ENCODE measurements at places on chromosomes 5 and 9.

- DNase-seq = no peak
These were observed 2.3 kb upstream of the FBXW11 start for GRCh38 chr5:172008689-172009141.

- no peak for DNase-seq
These were observed 73.0 kb upstream of the PAPPA start for GRCh38 chr9:116080561-116080960.

DNA sequence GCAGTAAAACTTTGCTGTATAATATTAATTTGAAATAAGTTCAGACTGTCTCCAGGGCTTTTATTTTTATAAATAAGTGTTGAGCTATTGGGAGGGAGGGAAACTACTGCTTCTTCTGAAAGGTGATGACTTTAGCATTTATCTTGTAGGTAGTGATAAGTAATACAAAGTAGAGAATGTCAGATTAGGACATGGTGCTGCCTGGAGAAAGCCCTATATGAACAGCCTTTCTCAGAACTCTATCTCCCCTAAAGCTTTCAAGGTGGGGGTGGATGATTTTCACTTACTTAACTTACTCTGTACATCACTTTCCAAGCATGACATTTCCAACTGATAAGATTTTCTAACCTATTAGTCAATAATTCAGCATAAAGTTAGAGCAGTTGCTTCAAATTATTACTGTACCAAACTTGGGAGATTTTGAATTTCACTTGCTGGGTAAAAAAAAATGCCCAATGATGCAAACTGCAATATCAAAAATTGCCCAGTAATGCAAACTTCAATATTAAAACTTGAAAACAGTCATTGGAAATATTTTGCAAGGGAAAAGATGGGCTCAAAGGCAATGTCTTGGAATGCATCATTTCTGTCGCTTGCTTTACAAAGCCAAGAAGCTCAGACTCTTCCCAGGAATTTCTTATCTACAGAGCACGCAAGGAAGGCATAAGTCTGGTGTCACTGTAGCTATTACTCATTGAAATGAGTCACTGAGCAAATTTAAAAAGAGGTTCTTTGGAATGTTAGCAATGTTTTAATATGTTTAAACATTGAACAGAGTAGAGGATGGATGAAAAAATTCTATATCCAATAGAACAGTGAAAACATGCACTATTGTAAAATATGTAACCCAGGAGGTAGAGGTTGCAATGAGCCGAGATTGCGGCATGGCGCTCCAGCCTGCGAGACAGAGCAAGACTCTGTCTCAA lies 569.5 kb downstream of the PSAT1 start:
- DNase-seq = no peak

GRCh38 chr5:124264499-124264898 lies 481.9 kb downstream of the ZNF608 start:
- no peak for DNase-seq

GRCh38 chr9:109520475-109521132 lies 22.5 kb upstream of the PTPN3 start:
- DNase-seq = no peak

- DNase-seq = no peak
These were observed 97.7 kb upstream of the ANKRD55 start for GRCh38 chr5:56330806-56331205.

DNA sequence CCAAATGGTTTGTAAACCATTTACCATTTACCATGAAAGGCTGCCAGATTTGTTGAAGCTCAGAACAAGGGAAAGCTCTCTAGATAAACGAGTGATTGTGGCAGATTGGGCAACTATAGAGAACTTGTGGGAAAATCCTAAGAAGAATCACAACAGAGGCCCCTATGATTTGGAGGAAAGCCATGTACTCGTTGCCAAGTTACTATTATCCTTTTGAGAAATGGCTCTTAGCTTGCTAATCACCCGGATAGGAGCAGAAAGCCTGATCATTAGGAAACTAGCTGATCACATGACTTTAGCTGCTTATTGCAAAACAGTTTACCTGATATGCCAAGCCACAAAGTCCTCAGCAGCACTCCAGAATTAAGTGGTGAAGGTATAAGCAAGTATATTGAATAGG lies 23.5 kb upstream of the ATG10 start:
- DNase-seq = no peak

GRCh38 chr5:103560826-103561225 lies 1.8 kb downstream of the NUDT12 start:
- DNase-seq = no peak

DNA sequence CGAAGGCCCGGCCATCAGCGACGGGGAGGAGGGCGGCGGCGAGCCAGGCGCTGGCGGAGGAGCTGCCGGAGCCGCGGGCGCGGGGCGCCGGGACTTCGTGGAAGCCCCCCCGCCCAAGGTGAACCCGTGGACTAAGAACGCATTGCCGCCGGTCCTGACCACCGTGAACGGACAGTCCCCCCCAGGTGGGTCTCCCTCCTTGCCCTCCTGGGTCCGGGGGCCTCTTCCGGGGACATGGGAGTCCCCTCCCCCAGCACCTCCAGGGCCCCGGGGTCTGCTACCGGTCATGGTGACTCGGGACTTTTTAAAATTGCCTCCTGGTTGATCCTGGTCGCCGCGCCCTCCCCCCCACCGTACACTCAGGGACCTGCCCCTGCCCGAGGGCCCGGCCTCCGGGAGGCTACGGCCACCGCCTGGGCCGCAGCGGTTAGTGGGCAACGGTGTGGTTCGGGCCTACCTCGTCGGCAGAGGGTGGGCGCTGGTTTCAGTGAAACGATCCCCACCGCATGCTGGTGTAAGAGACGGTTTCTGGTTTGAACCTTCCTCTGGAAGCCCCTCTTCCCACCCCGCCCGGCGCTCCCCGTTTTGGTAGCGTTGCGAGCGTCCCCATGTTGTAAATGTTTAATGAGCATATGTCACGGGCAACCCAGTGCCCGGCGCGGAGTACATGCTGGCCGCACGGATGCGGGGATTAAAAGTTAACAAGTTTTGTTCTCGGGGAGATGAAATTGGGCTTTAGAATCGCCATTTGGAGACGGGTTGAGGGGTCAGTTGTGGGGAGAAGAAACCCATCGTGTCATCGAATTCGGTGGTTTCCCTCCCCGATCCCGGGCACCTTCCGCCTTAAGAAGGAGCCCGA lies 1.1 kb downstream of the LARP1 start:
- peak; percentile 46 for DNase-seq

- DNase-seq = no peak
These were observed 224.8 kb upstream of the TBC1D2 start for GRCh38 chr9:98479967-98480847.

GRCh38 chr5:5799826-5800225 lies 377.3 kb downstream of the ICE1 start:
- DNase-seq = no peak

- DNase-seq = no peak
These were observed 149.8 kb downstream of the MACIR start for GRCh38 chr5:103408408-103408807.

DNA sequence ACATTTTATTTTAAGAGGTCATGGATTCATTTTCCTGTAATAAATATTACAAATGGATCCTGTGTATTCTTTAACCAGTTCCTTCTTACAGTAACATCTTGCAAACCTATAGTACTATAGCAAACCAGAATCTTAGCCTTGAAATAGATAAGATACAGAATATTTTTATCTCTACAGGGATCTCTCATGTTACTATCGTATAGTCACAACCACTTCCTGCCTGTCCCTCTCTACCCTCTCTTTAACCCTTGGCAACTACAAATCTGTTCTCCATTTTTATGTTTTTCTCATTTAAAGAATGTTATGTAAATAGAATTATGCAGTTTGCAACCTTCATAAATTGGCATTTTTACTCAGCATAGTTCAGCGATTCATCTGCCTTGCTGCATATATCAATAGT lies 454.0 kb downstream of the DIRAS2 start:
- DNase-seq = no peak

- no peak for DNase-seq
These were observed 17.5 kb downstream of the TNIP1 start for GRCh38 chr5:151063142-151063989.

DNA sequence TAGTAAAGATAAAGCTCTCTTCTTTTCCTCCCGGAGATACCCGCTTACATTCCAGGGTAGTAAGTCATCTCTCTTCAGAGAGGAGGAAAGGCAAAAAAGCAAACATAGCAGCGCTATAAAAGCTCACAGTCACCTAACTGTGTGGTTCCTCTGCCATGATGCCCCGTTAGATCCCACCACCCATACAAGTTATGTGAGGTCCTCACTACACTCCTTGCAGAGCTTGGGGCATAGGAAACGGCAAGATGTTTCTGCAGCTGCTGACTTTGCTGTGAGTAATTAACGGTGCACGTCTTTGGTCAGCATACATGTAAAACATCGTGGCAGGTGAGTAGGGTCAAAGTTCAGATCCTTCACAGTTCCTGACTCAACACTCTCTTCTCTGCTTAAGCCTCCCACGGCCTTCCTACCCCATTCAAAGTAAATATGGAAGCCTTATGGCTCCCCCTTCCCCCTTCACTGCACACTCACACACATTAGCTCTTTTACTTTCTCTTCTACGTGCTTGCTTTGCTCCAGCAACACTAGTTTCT lies 218.9 kb downstream of the DIRAS2 start:
- DNase-seq = no peak

GRCh38 chr5:41503310-41503709 lies 7.1 kb downstream of the PLCXD3 start:
- no peak for DNase-seq

DNA sequence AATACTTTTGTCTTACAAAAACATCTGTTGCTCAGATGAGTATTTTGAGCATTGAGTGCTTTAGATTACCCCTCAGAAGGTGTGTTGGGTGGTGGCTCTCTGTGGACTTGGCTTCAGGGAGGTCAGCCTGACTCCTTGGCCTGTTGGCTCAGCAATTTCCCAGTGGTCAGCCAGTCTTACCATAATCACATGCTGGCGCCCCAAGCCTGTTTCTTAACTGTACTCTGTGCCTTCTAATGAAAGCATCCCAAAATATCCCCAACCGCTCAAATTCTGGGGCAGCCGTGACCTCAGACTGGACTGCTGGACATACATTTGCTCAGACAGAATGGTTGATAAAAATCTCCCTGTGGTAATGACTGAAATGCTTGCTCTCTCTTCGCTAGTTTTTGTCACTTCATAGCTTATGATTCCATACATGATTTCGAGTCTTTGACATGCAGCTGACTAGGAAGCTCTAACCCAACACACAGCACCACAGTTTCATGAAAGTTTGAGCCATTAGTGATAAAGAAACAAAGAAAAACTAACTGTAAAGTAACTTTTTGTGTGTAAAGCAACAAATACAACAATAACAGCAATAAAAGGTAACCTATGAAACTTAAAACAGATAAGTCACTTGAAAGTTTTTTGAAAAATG lies 562.2 kb upstream of the MEF2C start:
- no peak for DNase-seq

GRCh38 chr5:150305557-150305956 lies 2.9 kb upstream of the ARSI start:
- no peak for DNase-seq

DNA sequence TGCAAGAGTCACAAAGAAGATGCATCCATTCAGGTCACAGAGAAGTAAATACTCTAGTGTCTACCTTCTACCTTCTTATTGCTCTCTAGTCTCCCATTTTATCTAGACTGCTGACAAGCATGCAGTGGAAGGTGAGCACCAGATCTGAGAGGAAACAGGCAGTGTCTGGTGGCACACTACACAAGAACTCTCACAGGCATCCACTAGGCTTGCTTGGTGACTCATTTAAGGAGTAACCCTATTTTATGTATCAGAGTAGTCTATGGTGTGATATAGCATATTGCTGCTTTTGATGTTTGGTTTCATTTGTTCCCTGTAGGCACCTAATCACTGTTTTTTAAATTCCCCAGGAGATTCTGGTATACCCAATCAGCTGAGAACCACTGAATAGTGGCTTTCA lies 1.6 kb upstream of the THBS4 start:
- DNase-seq = no peak

DNA sequence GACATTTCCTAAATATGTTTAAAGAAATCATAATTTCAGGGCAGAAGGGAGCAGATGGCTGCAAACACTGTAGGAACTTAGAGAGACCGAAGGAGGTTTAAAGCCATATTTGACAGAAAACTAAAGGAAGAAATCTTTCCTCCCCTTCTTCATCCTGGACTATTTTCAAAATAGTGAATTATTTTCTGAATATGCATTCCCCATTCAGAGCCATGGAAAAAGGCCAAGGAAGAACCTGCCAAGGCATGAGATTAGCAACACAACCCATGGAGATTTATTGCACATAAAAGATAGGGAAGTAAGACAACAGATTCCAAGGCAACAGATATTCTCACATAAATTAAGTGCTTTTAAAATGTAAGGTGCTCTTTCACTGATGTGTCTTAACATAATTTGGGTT lies 233.3 kb upstream of the ADAMTS16 start:
- no peak for DNase-seq

DNA sequence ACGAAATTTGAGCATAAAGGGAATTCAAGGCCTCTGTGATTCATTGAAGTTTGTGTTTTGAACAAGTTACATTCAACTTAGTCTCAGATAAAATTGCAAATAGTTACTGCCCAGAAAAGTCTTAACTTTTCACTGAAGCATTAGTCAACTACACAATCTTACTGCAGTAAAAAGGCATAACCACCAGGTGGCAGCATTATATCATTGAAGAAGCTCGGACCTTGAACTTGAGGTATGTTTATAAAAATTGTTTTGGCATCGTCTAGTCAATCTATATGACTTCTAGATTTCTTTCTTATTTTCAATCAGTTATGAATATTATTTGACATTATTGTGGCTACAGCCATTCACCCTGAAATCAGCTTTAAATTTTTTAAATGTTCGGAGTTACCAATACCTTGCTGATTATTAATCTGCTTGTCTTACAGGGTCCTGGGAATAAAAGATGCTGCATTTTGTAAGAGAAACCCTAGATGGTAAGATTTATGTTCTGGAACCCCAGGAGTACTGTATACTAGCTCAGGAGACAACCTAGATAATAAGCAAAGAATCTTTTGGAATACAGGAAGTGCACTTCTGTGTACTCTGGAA lies 83.9 kb upstream of the GRAMD2B start:
- DNase-seq = peak; percentile 61

DNA sequence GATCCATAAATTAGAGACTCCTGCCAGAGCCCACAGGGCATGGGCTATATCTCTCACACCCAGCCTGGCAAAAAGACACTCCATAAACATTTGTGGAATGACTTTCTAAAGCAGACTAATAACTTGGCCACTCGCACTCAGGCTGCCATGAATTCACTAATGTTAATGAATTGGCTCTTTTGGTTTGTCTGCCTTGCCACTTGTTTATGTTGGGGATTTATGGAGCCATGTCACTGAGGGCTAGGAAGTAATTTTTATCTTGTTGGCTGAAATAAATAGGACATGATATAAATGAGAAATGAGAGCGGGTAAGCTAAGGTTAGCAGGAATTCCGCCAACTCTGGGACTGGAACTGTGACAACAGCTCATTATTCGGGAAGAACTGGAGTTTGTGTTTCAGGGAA lies 55.2 kb downstream of the DROSHA start:
- DNase-seq = no peak

GRCh38 chr5:168776070-168776469 lies 196.9 kb upstream of the PANK3 start:
- DNase-seq = no peak

DNA sequence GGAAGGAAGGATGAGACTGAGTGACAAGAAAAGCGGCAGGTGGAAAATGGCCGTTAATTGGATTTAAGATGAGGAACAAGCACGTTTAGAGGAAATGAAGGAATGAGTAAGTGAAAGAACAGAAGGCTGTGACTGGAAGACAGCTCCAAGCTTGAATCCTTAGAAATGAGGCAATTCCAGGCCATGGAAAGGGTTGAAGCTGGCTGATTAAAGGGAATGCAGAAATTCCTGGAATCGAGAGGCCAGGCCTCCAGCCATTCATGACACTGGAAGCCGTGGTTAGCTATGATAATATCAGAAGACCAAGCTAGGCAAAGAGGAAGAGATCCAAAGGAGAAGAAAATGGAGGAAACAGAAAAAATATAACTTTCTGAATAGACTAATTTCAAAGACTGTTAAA lies 84.2 kb downstream of the ARL15 start:
- no peak for DNase-seq
